Renal cortical epithelial cell (primary cell): ENCODE measurements at places on chromosomes 11 and 22. TPM values are rescaled to one million over a fixed set of nuclear protein-coding genes. Genes with fewer than 3 reads are reported as not detected.

IGSF22 gene
- total RNA-seq, result 0.35 and 0.45 TPM in 2 replicates

OR5M11 gene
- total RNA-seq, result not detected in 2 replicates

LINC01488 gene
- total RNA-seq, result not detected in 2 replicates

ARHGAP42 gene
- 15.8 and 24.5 TPM in 2 replicates for total RNA-seq

HOATZ gene
- total RNA-seq, result not detected in 2 replicates

BATF2 gene
- total RNA-seq, result 1.1 and 1.6 TPM in 2 replicates

CCDC157 gene
- total RNA-seq, result 2.6 and 12.1 TPM in 2 replicates

TBRG1 gene
- 22.4 and 33.1 TPM in 2 replicates for total RNA-seq

TMEM45B gene
- 0.50 and 5.0 TPM in 2 replicates for total RNA-seq

CLDN5 gene
- total RNA-seq, result 1.3 and 1.9 TPM in 2 replicates

DEUP1 gene
- total RNA-seq, result 0.65 TPM in 1 of 2 replicates, not detected in the other

CATSPER1 gene
- total RNA-seq, result 0.65 TPM in 1 of 2 replicates, not detected in the other

FAM111B gene
- total RNA-seq, result 0.89 and 9.2 TPM in 2 replicates

WNT11 gene
- not detected in 2 replicates for total RNA-seq

MYOD1 gene
- total RNA-seq, result not detected in 2 replicates

SEPTIN3 gene
- total RNA-seq, result 0.05 and 0.35 TPM in 2 replicates

KCNJ5 gene
- total RNA-seq, result 0.65 TPM in 1 of 2 replicates, not detected in the other

ATP6V1E1 gene
- total RNA-seq, result 219 and 241 TPM in 2 replicates

F2 gene
- total RNA-seq, result 1.1 TPM in 1 of 2 replicates, not detected in the other

LIF gene
- total RNA-seq, result 58.1 and 84.0 TPM in 2 replicates

KREMEN1 gene
- total RNA-seq, result 7.5 and 11.7 TPM in 2 replicates

SLC5A1 gene
- total RNA-seq, result not detected in 2 replicates

AGBL2 gene
- total RNA-seq, result 0.17 and 2.1 TPM in 2 replicates

C22orf31 gene
- total RNA-seq, result not detected in 2 replicates

UEVLD gene
- total RNA-seq, result 46.6 and 75.0 TPM in 2 replicates

NCAPH2 gene
- total RNA-seq, result 16.7 and 24.7 TPM in 2 replicates

MPPED1 gene
- total RNA-seq, result not detected in 2 replicates

GRM5 gene
- under 0.01 and 0.15 TPM in 2 replicates for total RNA-seq

PRR33 gene
- total RNA-seq, result not detected in 2 replicates

AIFM3 gene
- 0.17 and 0.99 TPM in 2 replicates for total RNA-seq

MPZL3 gene
- total RNA-seq, result 15.8 and 41.8 TPM in 2 replicates

OR51I1 gene
- total RNA-seq, result 0.20 TPM in 1 of 2 replicates, not detected in the other

OSM gene
- not detected in 2 replicates for total RNA-seq

GDPD4 gene
- not detected in 2 replicates for total RNA-seq

OR51E1 gene
- total RNA-seq, result not detected in 2 replicates

MS4A6E gene
- not detected in 2 replicates for total RNA-seq

TP53AIP1 gene
- 0.10 TPM in 1 of 2 replicates, not detected in the other for total RNA-seq

TXN2 gene
- 14.8 and 30.1 TPM in 2 replicates for total RNA-seq

NUCB2 gene
- total RNA-seq, result 38.5 and 38.7 TPM in 2 replicates

HPS5 gene
- total RNA-seq, result 54.1 and 59.2 TPM in 2 replicates

RAB36 gene
- 2.1 and 17.1 TPM in 2 replicates for total RNA-seq

NXPE1 gene
- total RNA-seq, result not detected in 2 replicates

RSF1 gene
- total RNA-seq, result 18.1 and 74.2 TPM in 2 replicates

PNPLA3 gene
- total RNA-seq, result 0.80 and 3.0 TPM in 2 replicates

SYT9 gene
- not detected in 2 replicates for total RNA-seq

MIOX gene
- 0.10 and 1.7 TPM in 2 replicates for total RNA-seq

NCF4 gene
- total RNA-seq, result not detected in 2 replicates

MMP20 gene
- total RNA-seq, result not detected in 2 replicates

NAALAD2 gene
- total RNA-seq, result 0.10 TPM in 1 of 2 replicates, not detected in the other

EIF3M gene
- 668 and 975 TPM in 2 replicates for total RNA-seq

TMEM191C gene
- total RNA-seq, result 0.17 and 0.35 TPM in 2 replicates

SEC14L2 gene
- 57.3 and 97.9 TPM in 2 replicates for total RNA-seq

KCNJ4 gene
- total RNA-seq, result not detected in 2 replicates

ANGPTL5 gene
- not detected in 2 replicates for total RNA-seq

MS4A4A gene
- total RNA-seq, result not detected in 2 replicates

TTC36 gene
- total RNA-seq, result 1.4 and 2.6 TPM in 2 replicates

DENND6B gene
- total RNA-seq, result 2.4 and 11.9 TPM in 2 replicates

MED15 gene
- total RNA-seq, result 41.5 and 69.2 TPM in 2 replicates
